Body of pancreas (tissue), 4 donors: ENCODE measurements at places on chromosomes 11 and 22. TPM values are rescaled to one million over a fixed set of nuclear protein-coding genes. Genes with fewer than 3 reads are reported as not detected.

- no peaks in the 10 kb centered on the region for H3K27me3 ChIP-seq
- H3K27ac ChIP-seq = no peak within 1 kb of the TSS
- H3K4me3 ChIP-seq = no peak within 1 kb of the TSS
Measured at GRCh38 chr11:4636962-4637661, at the start of gene OR51D1. OR51D1 (plus strand) TSS chr11:4637477; CDS start chr11:4639791, 2,314 bp downstream.

DNA sequence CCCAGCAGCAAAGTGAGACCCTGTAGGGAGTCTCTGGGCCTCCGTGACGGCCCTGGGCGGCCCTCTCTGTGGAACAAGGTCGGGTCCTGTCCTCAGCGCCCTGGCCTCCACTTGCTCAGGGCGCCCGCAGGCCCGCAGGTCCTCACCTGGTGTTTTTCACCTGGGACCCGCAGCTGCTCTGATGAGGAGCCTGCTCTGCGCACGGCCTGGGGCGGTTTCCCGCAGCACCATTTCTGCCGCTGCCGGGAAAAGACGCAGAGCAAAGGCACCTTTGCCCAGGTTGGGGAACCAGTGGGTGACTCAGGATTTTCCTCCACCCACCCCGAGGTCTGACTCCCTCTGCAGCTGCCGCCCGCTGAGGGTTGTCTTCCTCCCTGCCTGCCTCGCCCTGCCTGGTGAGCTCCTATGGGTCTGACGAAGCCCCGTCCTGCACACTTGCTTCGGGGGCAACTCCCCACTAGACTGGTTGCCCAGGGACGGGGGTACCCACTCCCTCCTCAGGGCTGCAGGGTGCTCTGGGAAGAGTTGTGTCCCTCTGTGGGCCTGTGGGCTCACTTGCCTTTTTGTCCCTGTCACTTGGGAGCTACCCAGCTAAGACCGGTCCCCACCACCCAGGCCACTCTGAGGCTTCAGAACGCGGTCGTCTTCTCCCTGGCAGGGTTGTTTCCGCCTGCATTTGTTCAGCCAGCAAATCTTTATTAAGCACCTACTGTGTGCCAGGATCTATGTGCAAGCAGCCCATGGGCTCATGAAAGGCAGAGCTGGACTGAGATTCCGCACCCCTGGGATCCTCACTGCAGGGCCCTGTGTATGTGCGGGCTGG, 89.5 kb downstream of the KCNQ1 start:
- H3K4me1 ChIP-seq = peaks cover 13% of the 10 kb centered on the region
- H3K27me3 ChIP-seq = no peaks in the 10 kb centered on the region
- H3K36me3 ChIP-seq = no peaks in the 10 kb centered on the region

DNA sequence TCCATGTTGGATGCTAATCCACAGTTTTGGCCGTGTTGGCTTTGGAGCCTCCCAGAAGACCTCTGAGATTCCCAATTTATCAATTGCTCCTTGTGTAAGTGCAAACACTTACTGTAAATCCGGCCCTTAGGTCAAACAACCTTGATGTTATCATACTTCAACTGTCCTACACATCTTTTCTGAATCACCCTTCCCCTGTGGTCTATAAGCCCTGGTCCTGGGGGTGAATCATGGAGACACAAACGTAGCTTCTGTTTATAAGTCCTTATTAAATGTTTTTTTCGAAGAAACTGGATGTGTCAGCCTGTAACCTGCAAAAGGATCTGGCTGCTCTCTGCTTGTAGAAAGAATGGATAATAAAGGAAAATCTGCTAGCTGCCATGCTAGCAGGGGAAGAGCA, 1.7 kb upstream of the IL10RA start:
- H3K27me3 ChIP-seq = no peaks in the 10 kb centered on the region
- no peaks in the 10 kb centered on the region for H3K36me3 ChIP-seq
- peaks cover 11% of the 10 kb centered on the region for H3K4me1 ChIP-seq
- H3K4me3 ChIP-seq = no peak overlapping the region
- no peak overlapping the region for H3K27ac ChIP-seq

The JOSD1 gene
- 50.3 TPM for total RNA-seq
